DMS79 treated with DMSO at 0.1 percent for 48 hours (cell line): ENCODE measurements at places on chromosomes 2 and 18.

DNA sequence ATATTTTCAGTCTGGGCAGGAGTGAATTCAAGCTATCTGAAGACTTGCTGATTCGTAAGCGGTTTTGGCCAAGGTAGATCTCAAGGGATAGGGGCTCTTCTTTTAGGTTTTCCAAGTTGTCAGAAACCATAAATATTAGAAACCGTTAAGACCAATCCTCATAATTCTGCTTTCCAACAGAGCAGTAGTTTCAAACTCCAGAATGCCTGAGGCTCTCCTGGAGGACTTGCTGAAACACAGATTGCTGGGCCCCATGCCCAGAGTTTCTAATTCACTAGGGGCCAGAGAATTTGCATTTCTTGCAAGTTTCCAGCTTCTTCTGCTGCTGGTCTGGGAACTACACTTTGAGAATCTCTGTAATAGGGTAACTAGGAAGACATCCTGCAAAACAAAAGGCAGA, 1855.7 kb upstream of the CELF4 start:
- DNase-seq, result no peak

- no peak for DNase-seq
Observed at GRCh38 chr18:40789286-40789685, 1165.7 kb upstream of the PIK3C3 start.

DNA sequence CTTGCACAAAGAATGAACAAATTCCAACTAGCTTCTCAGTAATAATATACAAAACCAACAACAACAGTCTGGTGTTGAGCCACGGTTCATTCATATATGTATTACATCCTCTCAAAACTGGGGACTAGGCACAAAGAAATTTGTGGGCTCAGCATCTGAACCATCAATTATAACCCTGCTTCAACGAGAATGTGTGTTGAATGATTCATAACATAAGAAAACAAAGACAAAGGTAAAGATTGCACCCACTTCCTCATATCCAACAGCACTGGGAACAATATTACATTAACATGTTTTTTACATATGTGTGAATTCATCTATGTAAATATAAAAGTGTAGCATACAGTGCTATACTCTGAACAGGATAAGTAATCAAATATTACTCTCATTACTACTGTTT, 144.8 kb downstream of the CDH2 start:
- no peak for DNase-seq

DNA sequence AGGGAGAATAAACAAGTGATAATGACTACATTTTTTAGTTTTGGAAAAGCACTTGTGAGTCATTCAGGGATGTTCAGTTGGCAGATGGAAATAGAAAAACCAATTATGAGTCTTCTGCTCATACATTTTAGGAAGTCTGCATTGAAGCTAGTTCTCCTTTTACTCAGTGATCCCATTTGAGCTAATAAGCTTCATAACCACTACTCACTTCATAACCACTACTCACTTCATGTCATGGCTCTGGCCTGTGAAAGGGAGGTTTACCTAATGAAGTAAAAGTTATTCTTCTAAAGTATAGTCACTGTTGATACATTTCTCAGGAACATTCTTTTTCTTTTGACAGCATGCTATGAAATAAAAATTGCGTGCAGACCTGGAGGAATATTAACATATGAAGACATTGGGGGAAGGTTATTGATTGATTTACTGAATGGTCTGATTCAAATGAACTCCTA, 948.7 kb downstream of the TSN start:
- DNase-seq, result no peak

DNA sequence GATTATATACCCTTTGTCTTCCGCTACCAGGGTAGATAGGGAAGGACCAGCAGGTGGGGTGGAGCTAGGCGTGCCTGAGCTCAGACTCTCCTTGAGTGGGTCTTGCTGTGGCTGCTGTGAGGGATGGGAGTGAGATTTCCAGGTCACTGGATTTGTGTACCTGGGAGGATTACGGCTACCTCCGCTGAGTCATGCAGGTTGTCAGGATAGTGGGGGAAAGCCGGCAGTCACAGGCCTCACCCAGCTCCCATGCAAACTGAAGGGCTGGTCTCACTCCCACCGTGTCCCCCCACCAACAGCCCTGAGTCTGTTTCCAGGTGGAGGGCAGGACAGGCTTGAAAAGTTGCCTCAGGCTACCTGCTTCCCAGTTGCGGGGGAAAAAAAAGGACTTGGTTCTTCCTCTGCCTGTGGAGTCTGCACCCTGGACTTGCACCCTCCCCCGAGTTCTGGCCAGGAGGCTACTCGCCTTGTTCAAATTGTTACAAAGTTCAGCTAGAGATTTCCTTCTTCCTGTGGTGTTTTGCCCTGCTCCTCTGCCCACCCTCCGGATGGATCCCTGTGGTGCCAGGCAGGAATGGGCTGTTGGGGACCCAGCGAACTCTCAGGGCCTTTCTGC, 268.3 kb downstream of the VAPA start:
- no peak for DNase-seq
